ENCODE measurements at places on chromosomes 11 and 22.

- no peak for DNase-seq
These were observed 346.3 kb downstream of the SHANK2 start for GRCh38 chr11:70906101-70906500.

GRCh38 chr11:131002145-131002544, 85.9 kb upstream of the SNX19 start:
- DNase-seq = no peak

DNA sequence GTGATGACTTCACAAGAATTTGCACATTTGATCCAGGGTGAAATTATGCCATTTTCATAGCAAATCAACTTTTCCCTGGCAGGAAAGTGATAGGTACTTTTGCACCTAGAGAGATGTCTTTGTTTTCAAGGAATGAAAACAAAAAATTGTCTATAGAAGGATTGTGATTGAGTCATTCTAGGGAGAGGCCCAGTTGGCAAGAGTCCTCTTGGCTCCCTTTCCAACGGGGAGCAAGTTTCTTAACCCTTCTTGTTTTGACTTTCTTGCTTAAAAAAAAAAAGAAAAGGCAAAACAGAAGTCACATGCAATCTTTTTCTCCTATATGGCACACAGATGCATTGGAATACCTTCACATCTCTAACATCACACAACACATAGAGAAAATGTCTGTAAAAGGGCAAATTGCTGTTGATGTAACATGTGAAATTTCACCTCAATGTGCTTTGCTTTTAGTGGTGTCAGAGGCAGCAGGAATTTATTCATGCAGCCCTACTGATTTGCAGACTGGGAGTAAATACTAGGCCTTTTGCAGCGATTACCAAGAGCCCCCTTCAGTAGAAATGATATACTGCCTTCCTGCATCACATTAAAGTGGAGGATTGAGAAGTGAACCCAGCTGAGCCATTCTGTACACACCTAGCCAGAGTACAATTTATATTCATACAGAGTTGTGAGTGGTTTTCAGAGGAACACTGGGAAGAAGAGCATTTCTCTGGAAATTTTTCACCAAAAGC, 290.7 kb upstream of the MPPED2 start:
- DNase-seq = peak; percentile 32

- DNase-seq = no peak
These were observed 86.5 kb upstream of the SLC25A18 start for GRCh38 chr22:17476838-17477237.

GRCh38 chr11:120746376-120746775, 234.8 kb downstream of the GRIK4 start:
- no peak for DNase-seq

DNA sequence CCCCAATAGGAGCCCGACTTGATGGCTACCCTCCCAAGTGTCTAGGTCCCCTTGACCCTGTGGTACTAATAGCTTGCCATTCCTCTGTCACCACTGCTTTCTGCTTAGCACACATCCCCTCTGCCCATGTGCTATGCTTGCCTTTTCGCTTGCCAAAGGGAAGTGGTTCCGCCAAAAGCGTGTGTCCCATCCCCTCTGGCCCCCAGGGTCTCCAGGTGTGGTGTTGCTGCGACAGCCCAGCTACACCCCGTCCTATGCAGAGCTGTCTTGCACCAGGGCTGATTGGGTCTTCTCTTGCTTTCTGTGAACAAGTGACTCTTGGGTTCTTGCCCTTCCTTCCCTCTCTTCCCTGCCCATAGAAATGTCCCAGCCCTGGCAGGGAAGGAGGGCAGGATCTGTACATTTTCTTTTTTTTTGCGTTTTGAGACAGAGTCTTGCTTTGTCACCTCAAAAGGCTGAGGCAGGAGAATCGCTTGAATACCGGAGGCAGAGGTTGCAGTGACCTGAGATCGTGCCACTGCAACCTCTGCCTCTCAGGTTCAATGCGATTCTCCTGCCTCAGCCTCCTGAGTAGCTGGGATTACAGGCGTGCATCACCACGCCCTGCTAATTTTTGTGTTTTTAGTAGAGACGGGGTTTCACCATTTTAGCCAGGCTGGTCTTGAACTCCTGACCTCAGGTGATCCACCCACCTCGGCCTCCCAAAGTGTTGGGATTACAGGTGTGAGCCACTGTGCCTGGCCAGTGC, 3.9 kb downstream of the TANGO2 start:
- DNase-seq = no peak

DNA sequence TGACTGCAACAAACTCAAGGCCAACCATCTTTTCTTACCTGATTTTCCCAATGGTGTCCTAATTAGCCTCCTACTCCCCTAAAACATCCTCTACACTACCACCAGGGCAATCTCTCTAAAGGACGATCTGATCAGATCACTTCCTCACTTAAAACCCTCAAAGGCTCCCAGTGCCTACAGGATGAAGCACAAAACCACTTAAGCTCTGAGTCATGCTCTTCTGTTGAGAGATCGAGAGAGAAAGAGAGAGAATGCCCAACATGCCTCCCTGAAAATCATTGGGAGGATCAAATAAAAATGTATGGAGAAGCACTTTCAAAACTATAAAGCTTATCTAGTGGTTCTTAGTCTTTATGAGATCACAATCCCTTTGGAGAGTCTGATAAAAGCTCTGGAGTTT, 171.1 kb downstream of the CADM1 start:
- peak; percentile 60 for DNase-seq

- peak; percentile 37 for DNase-seq
These were observed 3.9 kb downstream of the FDX1 start for GRCh38 chr11:110433393-110434333.

DNA sequence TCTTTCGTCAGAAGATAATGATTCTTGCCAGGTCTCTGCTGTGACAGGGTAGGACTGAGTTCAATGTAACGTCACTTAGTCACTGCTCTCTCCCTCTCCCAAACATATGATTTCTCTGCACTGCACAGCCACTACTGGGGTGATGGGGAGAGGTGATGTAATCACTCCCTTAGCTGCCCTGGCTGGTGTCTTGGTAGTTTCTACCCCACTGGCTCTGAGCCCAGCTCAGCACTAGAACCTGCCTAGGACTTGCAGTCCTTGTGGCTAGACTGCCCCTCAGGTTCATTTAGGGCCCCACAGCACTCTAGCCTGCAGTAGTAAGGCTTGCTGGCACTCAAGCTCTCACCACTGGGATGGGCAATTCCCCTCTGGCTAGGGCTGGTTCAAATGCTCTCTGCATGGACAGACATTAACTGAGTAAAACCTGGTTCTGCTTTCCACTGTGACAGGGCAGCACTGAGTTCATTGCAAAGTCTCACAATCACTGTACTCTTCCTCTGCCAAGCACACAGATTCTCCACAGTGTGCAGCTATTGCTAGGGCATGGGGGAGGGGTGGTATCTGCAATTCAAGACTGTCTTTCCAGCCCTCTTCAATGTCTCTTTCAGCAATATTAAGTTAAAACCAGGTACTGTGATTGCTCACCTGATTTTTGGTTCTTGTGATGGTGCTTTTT, 571.4 kb upstream of the FAT3 start:
- DNase-seq = no peak

DNA sequence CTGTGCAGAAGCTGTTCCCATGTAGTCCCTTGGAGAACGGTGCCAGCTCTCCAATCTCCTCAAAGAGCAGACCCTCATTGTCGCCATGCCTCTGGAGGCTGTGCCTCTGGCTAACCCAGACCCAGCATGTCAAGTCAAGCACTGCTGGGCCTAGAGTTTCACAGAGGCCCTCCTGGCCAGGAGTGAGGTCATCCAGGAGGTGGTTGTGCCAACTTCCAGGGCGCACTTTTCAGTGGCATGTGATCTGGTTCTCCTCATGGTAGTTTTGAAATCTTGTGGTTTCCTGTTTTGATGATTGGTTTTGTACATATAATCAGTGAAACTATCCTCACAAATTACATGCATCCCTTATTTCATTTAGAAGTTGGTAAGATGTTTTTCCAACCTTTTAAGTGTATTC, 78.9 kb downstream of the PPFIBP2 start:
- no peak for DNase-seq

DNA sequence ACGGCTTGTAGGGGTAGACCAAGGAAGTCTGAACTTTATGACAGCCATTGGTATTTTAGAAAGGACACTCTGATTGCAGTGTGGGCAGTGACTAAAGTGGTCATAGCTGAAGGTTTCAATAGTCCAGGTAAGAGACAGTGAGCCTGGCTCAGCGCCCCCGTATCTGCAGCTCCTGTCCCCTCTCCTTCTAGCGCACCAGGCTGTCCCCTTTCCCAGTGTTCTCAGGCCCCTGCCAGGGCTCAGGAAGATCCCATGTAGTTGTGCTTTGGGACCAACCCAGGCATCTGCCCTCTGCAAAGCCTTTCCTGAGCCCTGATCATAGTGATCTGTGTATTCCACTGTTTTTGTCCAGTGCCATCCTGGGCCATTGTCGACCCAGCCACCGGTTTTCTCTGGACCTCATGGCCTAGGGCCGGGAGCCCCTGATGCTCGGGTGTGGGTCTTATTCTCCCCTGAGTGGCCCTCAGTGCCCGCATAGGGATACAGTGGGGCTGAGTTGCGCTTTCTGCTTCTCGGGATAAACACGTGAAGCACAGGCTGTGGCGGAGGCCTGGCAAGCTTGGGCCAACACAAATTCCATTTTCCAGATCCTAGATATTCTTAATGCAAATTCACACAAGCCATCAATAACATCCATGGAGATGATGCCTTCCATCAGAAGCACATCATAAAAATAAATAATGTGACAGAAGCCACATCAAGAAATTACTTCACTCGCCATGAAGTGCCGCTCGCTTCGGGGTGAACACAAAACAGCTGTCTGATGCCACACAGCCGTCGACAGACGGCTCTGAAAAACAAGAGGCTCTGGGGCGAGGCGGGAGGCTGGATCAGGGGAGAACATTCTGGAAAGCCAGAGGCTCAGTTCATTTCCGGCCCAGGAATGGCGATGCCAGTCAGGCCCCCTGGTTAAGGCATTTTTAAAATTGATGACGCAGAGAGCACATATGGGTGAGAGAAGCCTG, 805.0 kb downstream of the TBC1D22A start:
- DNase-seq = no peak

DNA sequence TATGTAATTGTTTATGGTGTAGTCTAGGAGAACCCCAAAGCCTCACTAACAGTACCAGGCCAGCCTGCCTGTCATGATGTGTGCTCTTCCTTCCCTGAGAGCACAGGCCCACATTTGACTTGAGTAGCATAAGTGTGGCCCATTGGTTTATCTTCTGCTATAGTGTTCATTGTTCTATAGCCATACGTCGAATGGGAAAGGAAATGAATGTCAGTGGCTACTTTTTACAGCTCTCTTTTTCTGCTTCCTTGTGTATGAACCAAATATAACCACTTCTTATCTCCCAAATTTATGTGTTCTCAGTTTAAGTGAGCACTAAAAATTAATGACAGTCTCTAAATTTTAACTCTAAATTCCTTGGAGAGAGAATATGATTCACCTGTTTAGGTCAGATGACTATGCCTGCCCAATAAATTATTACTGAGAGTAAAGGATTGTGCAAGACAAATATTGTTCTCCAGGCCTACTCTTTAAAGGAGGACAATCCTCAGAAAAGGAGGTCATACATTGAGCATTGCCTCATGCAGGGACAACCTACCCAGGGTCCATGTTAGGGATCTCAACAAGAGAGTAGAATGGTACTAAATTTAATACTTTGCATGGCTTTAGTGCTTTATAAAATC, 222.9 kb upstream of the ARHGAP20 start:
- no peak for DNase-seq

DNA sequence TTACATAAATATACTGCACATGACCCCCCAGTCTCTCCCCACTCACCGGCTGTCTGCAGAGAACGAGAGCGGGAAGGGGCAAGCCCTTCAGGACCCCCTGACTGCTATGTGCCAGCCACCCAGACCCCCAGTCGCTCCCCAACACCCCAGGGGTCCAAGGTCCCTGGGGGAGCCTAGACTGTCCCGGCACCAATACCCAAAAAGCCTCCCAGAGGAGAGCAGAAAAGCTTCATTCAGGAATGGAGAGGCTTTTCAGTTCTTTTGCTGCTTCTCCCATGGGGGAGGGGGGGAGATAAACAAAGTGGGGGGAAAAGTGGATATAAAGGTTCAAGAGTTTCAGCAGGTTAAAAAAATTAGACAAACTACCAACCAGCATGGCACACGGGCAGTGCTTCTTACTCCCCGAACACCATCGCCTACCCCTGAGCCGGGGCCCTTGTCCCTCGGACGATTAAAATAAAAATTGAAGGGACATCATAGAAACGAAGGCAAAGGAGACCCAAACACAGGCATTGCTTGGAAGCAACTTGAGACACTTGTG, 1.3 kb downstream of the CSNK1E start:
- peak; percentile 20 for DNase-seq

GRCh38 chr11:280706-281485, 2.7 kb downstream of the NLRP6 start:
- no peak for DNase-seq

DNA sequence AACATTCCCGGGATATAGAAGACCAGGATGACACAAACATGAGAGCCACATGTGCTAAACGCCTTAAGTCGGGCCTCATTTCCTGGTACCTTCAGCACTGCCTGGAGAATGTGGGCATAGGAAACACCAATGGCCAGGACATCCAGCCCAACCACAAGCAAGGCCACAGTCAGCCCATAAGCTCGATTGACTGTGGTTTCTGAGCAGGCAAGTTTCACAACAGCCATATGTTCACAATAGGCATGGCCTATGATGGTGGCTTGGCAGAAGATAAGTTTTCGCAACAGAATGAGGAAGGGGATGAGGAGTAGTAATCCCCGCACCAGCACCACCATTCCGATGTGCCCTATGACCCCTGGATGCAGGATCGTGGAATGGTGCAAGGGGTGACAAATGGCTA, 26.9 kb upstream of the OR56A1 start:
- DNase-seq = no peak

GRCh38 chr22:23240639-23241389, 60.5 kb downstream of the BCR start:
- no peak for DNase-seq

GRCh38 chr11:128689948-128690664, 3.8 kb upstream of the FLI1 start:
- DNase-seq = no peak

DNA sequence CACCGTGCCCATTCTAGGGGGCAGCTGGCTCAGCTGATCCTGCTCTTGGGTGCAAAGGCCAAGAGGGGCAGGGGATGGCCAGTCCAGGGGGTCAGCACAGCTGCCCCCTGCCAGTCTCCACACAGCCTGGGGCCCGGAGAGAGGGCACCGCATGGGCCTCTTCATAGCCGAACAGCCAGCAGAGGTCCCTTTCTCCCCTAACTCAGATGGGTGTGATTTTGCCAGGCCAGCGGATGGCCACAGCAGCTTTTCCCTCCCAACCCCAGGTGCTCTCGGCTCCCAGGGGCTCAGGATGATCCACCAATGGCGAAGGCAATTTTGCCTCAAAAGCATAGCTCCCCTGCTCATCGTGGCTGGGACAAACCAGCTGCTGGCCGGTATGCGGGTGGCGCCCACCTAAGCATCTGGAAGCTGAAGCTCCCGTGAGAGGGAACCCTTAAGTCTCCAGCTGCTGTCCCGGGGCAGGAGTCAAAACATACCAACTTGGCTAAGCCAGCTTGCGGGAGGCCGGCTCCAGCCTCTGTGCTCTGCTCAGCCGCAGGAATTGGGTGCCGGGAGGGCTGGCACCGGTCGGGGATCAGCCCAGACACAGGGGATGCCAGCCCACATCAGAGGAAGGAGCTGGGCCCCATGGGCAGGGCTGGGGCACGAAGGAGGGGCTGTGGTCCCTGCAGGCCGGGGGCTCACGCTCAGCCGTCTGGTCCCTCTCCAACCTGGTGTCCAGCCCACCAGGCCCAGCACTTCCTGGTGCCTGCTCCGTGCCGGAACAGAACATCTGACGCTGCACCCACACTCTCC, 30.5 kb upstream of the GNB1L start:
- peak; percentile 36 for DNase-seq

GRCh38 chr11:1387521-1387920, 2.2 kb upstream of the BRSK2 start:
- no peak for DNase-seq

GRCh38 chr11:67032830-67033551, 10.1 kb downstream of the SYT12 start:
- DNase-seq = peak; percentile 93

All from fibroblast of skin of back (primary cell).